NCI-H187 treated with DMSO at 0.1 percent for 48 hours (cell line): ENCODE measurements at places on chromosomes 1 and 21.

DNA sequence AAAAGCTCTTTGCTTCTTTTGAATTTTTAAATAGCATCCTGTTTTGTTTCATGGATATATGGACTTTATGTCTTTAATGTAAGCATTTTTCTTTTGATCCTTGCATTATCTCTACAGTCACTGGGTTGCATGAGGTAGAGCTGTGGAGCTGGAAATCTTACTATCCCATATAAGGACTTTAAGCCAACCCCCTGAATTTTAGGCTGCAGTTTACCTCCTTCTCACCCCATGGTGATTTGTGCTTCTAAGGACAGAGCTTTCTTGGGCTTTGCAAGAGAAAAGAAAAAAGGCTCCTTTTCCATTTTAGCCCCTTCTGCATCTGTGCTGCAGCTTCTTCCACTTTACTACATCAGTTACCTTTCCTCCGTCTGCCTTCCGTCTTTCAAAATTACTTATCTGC lies 373.8 kb downstream of the HHAT start:
- DNase-seq = no peak

GRCh38 chr1:40020447-40021085 lies 20.0 kb upstream of the CAP1 start:
- DNase-seq = no peak

- no peak for DNase-seq
These were observed 702.8 kb downstream of the PTPRU start for GRCh38 chr1:29939079-29939478.

- no peak for DNase-seq
These were observed 510.3 kb downstream of the SMYD3 start for GRCh38 chr1:245996811-245997210.

DNA sequence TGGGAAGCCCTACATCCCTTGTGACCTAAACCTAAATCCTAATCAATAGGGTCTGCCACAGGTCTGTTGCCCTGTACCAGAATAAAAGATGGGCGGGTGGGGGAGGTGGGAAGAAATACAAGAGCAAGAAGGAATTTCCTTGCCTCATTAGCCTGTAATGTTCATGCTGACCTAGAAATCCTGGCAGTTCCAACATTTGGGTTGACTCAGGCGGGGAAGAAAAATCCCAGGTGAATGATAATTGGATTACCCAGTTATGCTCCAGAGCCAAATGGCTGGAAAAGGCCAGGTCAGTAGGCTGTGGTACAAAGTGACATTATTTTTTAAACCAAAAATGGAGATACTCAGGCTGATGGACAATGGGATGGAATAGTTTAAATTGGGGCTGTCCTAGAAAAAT lies 27.3 kb upstream of the A3GALT2 start:
- no peak for DNase-seq

- no peak for DNase-seq
These were observed 35.3 kb downstream of the BEND5 start for GRCh38 chr1:48741380-48741779.

DNA sequence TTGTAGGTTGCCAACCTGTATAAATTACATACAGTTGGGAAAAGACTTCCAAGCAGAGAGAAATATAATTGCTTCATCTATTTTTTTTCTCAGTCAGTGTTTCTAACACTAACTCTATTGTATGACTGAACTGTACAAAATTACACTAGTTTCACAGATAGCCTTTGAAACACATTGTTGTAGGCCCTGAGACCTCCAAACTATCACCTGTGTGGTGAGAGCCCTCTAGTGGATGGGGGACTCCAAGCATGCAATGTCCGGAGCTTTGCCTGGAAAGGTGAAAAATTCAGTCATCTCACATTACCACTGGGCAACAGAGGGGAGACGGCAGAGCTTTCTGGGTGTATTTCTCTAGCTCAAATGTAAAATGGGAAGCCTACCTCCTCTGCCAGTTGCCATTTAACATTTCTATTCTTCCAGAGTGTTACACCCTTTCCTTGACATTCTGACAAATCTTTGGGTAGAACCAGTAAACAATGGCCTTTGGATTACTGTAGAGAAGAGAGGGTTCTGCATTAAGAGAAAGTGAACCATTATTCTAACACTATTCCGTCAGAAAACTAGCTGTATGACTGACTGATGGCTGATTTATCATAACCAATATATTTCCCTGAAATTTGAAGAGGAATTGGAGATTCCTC lies 212.2 kb downstream of the LYPLAL1 start:
- no peak for DNase-seq

- DNase-seq = no peak
These were observed 299.9 kb downstream of the TM2D1 start for GRCh38 chr1:61425040-61425439.

GRCh38 chr1:22326372-22326915 lies 125.2 kb upstream of the ZBTB40 start:
- no peak for DNase-seq

- DNase-seq = no peak
These were observed 90.8 kb downstream of the ZP4 start for GRCh38 chr1:237799762-237800474.

- no peak for DNase-seq
These were observed 33.1 kb upstream of the LRRC3 start for GRCh38 chr21:44421901-44422840.

- no peak for DNase-seq
These were observed 24.4 kb downstream of the RCAN3 start for GRCh38 chr1:24526940-24527542.

DNA sequence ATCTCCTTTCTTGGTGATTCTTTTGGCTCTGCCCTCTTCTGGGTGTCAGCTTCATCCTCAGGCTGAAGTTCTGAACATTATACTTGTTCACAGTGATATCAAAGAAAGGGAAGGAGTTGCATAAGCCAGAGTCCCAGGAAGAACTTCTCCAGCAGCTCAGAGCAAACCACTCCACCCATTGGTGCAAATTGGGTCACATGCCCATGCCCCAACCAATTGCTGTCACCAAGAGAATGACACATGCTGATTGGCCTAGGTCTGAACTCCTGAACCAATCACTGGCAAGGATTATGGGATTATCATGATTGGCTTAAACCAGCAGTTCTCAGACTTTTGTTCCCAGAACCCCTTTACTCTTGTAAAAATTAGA lies 256.5 kb upstream of the TMEM51 start:
- DNase-seq = no peak

DNA sequence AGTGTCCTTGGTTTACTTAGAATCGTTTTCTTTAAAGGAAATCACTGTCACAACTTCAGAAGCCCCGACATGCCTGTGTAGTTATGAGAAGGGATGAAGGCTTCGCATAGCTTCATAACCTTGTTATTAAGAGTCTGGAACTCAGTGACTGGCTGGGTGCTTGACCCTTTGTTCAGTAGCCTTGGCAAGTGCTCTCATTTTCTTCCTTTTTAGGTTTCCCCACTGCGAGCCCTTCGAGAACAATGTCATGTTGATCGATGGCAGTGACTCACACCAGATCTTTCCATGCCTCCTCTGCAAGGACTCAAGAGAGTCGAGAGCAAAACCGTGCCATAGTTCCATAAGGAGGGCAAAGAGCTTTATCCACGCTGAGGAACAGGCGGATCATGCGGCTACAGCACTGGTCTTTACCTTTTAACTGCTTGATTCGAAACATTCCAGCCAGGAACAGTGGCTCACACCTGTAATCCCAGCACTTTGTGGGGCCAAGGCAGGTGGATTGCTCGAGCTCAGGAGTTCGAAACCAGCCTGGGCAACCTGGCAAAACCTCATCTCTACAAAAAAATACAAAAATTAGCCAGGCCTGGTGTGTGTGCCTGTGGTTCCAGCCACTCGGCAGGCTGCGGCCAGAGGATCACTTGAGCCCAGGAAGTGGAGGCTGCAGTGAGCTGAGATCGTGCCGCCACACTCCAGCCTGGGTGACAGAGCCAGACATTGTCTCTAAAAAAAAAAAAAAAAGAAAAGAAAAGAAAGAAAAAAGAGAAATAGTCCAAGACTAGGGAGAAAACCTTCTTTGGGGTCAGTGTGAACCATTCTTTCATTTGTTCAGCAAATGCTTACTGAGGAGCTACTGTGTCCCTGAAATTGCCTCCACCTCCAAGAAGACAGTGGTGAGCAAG lies 95.4 kb upstream of the ERRFI1 start:
- no peak for DNase-seq

DNA sequence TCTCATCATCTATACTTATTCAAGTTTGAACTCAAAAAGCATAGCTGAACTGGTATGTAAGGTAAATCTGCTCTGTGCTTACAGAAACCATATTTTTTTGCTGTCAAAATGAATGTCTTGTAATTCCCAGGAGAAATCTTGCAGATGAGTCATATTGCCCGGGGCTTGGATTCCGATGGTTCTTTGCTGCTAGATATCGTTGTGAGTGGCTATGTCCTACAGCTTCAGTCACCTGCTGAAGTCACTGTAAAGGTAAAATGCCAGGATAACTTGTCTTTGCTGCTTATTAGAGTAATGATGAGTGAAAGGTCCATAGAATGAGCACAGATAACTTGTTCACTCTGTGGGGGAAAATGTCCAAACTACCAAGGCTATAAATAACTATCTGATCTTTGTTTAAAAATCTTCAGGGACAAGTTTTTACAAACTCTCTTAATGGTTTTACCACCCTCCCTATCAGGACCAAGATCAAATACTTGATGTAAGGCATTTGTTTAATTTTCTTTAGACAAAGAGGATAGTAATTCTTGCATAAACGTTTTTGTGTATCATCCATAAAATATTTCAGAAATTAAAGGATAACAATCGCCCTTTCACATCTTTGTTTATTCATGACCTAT lies 222.3 kb downstream of the TPR start:
- DNase-seq = no peak

DNA sequence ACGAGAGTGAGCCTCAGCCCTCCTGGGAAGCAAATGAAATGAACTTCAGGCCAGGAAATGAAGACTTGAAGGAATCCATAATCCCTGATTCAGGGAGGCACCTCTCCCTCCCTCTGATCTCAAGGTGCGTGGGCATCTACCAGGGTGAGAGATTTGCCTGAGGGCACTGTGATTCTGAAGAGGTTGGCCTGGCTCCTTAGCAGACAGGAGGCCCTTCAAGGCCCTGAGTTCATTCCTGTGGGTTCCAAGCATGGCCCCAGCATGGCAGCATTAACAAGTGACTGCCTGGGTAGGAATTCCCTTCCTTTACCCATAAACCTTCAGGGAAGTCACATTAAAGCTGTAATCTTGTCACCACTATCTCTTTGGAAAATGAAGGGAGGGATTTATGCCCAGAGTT lies 29.8 kb upstream of the IFNGR2 start:
- DNase-seq = no peak

DNA sequence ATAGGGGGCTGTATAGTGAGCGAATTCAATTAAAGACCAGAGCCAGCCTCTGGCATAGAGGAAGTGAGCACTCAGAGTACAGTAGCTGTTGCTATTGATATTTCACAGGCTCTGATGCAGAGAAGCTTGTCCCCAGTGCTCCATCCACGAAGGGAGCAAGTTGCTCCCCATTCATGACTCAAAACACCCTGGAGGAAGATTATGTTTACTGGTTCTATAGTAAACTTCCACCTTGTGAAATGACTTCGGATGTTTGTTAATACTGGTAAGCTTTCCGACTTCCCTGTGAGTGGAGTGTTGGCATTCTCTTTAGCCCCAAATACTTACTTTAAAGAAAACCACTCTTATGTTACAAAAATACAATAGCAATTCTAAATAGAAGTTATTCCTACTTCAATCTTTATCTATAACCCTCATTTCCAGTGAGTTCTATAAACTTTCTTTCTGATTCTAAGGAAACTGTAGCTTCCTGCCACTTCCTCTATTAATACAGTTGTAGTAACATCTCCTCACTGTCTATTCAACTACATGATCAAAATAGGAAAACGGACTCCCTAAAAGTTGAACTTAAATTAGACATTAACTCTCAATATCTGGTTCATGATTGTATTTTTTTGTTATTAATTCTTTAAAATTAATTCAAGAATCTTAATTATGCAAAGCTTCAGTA lies 46.4 kb downstream of the ZNF281 start:
- DNase-seq = no peak

GRCh38 chr1:112061056-112061455 lies 71.6 kb upstream of the KCND3 start:
- DNase-seq = no peak

DNA sequence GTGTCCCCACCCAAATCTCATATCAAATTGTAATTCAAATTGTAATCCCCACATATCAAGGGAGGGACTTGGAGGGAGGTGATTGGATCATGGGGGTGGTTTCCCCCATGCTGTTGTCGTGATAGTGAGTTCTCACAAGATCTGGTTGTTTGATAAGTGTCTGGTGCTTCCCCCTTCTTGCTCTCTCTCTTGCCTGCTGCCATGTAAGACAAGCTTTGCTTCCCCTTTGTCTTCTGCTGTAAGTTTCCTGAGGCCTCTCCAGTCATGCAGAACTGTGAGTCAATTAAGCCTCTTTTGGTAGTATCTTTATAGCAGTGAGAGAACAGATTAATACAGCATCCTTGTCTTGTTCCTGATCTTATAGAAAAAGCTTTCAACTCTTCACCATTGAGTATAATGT lies 6.5 kb upstream of the LRRC39 start:
- DNase-seq = no peak

- DNase-seq = no peak
These were observed 101.5 kb upstream of the CSF3R start for GRCh38 chr1:36583980-36584782.

- no peak for DNase-seq
These were observed 543 bp upstream of the MARK1 start for GRCh38 chr1:220527279-220527907.

DNA sequence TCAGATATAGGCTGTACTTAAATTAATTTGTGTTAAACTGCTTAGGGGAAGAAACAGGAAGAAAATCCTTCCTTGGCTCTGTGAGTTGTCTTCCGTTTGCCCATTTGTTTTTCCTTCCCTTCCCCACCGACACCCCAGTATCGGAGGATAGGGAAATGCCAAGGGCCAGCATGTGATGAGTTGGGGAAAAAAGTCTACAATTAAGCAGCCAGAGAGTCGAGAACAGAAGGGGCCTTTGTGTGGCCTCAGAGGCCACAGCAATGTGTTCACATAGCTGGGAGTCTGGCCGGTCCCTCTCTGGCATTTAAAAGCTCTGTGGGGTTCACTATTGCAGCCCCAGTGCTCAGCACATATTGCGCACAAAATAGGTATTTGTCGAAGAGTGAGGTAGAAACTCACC lies 489.3 kb downstream of the MATN1 start:
- no peak for DNase-seq

GRCh38 chr21:35861661-35862060 lies 198.7 kb downstream of the SETD4 start:
- DNase-seq = no peak

DNA sequence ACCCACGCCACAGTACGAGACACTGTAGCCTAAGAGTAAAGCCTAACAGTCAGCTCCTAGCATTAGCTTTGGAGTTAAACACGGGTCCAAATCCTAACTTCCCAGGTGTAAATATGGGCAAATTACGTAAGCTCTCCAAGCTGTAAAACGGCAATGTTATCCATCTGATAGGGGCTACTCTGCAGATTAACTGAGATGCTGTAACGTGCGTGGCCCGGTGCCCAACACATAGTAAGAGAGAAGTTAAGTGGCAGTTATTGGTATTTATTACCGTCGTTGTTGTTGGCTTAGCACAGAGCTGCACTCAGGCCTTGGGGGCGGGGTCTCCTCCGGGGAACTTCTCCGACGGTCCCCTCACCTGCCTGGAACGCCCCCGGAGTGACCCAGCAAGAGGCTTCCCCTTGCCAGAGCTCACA lies 457 bp downstream of the TRAPPC3 start:
- DNase-seq = no peak

- DNase-seq = no peak
These were observed 37.1 kb upstream of the ARF1 start for GRCh38 chr1:228045405-228045804.
